ENCODE measurements at places on chromosomes 5 and 9.

- DNase-seq, result no peak
Measured at GRCh38 chr5:119363936-119364335, 8.1 kb downstream of the TNFAIP8 start.

- DNase-seq, result no peak
Measured at GRCh38 chr5:56639476-56639875, 175.9 kb upstream of the MAP3K1 start.

- DNase-seq, result no peak
Measured at GRCh38 chr9:38372762-38373619, 19.5 kb upstream of the ALDH1B1 start.

DNA sequence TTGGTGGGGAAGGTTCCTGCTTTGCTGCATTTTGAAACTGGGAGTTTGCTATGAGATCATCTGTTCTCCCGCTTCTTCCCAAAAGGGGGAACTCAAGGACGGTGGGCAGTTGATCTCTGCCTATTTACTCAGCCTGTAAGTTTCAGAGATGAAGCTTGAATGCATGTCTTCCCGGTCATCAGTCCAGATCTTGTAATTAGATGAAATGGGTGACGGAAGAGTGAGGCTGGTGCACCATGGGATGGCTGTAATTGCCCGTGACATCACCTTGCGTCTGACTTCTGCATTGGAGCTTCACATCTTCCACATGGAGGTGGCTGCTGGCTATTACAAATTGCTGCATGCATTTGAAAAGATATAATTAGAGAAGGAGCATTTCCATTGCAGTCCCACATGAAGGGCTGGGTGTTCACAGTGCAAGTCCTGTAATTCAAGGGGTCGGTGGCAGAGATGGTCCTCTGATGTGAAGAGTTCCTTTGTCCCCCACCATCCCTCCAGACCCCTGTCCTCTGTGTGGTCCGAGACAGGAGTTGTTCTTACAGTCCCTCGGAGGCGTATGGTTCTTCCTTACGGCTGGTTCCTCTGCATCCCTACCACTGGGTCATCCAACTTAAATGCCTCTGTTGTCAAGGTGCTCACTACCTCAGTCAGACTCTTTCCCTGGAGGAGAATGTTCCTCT, 72.9 kb downstream of the ZNF618 start:
- DNase-seq, result no peak

DNA sequence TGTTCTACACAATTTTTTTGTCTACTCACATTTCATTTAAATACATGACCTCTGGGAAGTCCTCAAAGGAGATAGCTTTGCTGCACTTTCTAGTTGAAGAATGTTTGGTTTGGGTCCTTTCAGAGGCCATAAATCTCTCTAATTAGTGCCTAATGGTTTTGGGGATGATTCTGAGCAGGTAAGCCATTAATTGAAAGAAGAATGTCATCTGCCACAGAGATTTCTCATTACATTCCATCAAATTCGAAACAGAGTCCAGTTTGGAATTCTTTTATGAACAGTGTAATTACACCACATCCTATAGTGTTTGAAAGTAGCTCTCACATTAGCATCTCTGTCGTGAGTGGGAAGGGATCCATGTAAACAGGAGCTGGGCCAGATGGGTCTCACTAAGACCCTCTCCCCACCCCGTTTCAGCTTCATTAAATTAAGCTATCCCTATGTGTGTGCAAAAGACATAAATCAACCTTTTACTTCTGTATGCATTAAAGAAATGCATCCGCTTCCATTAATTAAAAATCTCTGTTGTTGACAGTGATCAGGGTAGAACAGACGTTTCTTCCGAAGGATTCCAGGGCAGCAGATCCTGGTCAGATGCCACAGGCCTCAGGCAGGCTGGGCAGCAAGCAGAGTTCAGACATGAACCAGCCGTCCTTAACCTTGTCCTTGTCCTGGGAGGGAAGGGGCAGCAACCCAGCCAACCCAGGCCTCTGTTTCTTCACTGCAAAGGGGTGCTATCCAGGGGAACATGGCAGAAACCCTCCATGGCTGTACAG, 99.8 kb upstream of the MAP1B start:
- DNase-seq, result no peak

DNA sequence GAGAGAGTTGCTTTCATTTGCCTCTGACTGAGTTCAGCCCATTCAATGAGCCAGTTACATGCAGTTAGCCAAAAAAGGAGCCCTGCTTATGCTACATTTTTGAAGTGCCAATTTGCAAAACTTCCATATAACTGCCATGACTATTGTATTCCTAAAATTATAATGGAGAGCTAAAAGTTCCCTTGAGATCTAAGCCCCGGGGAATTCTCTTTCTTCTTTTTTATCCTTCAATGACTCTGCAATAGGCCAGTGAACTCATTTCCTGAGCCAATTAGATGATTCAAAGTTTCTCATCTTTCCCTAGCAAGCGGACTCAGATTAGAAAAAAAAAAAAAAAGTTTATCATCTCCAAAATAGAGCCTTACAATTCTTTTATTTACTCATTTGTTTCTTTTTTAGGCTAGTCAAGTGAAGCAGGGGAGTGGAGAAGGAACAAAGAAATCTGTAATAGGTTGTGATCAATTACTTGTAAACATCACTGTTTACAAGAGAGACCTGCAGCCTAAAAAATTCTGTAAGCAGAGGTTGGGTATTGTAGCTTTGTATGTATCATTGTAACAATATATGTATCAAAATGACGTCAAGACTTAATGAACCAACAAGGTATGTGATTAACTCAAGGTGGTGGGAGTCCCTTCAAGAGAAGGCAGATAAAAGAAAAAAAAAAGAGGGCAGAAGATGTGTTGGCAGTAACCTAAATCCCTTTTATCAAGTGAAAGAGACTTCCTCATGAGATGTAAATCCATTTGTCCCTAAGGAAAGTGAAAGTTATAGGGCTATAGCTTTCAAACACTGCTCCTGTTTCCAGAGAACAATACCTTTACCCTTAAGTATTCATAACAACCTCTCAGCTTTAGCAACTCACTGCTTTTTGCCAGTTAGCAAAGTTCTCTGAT, 48.7 kb upstream of the HOMER1 start:
- no peak for DNase-seq

DNA sequence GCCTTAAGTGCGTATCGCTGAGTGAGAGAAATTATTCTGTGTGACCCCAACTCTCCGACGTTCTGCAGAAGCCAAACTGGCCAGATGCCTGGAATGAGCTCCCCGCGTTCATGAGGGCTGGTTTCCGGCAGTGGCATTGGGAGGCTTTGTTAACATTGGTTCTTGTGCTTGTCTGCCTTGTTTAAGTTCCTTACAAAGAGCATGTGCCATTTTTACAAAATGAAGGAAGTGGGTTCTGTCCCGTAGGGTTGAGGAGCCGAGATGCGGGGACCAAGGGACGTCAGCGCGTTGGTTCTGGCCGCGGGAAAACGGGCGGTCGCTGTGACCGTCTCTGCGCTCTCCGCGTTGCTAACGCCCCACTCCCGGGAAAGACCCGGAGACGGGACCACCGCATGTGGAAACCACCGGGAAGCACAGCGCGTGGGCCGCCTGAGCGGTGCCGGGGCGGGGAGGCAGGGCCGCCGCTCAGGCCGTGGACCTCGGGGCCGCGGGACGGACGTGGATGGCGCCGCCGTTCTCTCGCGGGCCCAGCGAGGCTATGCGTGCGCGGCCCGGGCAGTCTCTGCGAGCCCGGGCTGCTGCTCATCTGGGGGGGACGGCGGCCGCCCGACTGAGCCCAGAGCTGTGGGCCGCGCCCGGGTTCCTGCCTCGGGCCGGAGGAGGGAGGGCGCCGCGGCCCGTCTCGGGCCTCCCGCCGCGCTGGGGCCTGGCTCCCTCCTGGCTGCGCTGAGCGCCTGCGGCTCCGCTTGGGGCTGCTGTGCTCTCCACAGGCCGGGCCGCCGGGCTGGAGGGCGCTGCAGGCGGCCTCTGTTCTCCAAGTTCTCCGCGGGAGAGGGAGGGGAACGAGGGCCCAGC, 13.4 kb downstream of the RABL6 start:
- DNase-seq, result no peak

- no peak for DNase-seq
Measured at GRCh38 chr5:39076757-39077728, 2.8 kb upstream of the RICTOR start.

- no peak for DNase-seq
Measured at GRCh38 chr5:158163451-158164295, 304.7 kb upstream of the CLINT1 start.

GRCh38 chr5:108122702-108123101, 259.2 kb downstream of the FBXL17 start:
- DNase-seq, result no peak

- DNase-seq, result no peak
Measured at GRCh38 chr9:126155756-126156664, 170.6 kb upstream of the MVB12B start.
